ENCODE measurements at places on chromosomes 16 and 17.

DNA sequence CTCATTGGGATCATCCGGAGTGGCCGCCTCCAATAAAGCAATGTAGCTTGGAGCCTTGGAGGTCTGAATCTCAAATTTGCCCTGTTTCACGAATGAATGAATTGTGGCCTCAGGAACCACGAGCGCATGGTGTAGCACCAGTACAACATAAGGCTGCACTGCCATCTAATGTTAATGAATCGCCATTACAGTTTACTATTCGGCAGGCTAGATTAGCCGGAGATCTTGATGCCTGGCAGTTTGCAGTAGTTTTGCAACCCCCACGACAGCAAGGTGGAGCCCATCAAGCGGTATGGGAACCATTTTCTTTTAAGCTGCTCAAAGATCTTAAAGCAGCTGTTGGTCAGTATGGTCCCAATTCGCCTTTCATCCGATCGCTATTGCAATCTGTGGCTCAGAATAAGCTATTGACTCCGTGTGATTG, 18.8 kb downstream of the ALOX15B start:
- DNase-seq, result peak; percentile 92

GRCh38 chr17:16383772-16384287, 2.9 kb downstream of the UBB start:
- DNase-seq, result no peak

DNA sequence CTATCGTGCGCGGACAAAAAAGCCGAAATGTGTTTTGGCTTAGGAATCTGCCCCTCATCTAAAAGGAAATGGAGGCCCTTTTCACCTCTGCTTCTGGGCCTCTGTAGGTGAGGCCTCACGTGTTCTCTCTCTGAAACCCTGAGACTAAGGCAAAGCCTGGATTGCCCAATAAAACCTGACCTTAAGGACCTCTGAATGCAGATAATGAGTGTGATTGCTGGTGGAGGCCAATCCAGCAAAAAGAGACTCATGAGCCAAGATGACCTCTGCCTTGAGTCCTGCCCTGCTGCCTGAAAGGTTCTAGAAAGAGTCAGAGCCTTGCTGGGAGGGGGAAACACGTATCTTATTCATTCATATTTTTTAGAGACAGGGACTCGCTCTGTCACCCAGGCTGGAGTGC, 44.5 kb upstream of the ABR start:
- DNase-seq, result no peak

DNA sequence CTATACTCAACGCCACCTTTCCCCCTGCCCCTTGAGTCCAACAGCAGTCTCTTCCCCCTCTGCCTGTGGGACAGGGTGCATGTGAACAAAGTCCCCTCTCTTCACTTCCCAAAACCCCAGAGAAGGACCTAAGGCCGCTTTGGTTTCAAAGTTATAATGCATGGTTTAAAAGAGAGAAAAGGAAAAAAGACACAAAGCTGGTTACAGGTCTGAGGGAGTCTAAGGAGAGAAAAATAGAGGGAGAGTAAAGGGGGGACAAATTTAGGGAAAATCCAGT, 1.1 kb upstream of the GABARAP start:
- DNase-seq, result no peak

DNA sequence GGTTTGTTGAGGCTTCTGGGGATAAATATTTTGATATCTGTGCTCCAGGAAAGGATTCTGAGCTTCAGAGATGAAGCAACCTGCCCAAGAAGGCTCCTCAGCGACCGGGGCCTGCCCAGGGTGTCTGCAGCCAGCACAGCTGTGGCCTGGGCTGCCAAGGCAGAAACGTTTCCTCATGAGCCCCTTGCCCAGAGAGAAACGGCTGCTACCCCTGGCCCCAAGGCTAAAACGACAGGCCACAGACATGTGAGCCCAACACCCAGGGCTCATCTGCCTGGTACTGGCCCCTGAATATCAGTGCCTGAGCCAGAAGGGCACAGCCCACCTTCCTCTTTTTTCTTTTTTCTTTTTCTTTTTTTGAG, 45.4 kb upstream of the RASD1 start:
- DNase-seq, result no peak

- no peak for DNase-seq
These were observed 3.8 kb downstream of the ARHGDIA start for GRCh38 chr17:81867170-81867990.

DNA sequence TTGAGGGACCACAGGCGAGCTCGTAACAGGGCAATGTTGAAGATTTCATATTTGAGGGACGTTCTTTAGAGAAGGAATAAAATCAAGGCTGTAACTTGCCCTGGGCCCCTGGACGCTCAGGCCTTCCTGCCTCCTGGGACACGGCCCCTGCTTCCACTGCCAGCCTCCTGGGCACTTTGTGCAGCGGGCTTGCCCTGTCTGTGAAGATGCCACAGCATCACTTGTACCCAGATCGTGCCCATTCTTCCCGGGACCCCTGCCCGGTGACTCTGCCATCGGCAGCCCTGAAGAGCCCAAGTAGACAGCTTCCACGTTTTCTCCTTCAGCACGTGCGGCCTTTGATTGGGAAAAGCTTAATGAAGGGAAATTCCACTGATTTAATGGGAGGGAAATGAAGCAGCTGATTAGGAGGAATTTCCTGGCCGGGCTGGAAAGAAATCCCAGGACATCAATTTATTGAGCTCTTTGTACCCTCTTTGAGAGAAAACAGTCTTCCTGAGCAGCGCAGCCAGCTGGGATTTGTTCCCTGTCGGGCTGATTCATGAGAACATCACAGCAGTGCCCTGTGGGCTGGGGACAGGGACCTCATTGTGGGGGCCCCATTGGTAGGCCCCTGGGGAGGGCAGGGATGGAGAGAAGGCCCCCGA, 71.5 kb downstream of the CRISPLD2 start:
- DNase-seq, result no peak

DNA sequence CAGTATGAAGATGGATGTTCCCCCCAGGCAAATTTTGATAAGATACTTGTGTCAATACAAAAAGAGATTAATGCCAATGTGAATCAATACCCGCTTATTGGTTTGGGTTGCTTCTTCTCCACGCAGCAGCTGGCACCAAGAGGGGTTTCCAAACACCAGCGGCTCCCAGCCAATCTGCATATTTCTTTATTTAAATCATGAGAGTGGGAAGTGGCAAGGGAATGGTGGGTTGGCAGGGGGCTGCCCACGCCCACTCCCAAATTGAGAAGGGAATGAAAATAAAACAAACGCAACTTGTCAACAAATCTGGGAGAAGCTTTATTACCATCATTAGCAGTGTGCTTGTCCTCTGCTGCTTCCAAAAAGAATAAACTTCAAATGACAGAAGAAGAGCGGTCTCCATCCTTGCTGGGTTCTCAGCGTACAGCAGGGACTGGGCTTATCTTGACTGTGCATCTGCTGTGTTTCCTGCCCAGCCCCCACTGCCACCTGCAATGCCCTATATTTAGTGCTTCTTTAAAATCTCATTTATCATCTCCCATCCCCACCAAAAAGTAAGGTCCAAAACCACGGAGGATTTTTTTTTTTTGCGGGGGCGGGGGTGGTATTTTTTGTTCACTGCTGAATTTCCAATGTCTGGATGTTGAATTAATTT, 34.9 kb upstream of the C16orf78 start:
- DNase-seq, result no peak

DNA sequence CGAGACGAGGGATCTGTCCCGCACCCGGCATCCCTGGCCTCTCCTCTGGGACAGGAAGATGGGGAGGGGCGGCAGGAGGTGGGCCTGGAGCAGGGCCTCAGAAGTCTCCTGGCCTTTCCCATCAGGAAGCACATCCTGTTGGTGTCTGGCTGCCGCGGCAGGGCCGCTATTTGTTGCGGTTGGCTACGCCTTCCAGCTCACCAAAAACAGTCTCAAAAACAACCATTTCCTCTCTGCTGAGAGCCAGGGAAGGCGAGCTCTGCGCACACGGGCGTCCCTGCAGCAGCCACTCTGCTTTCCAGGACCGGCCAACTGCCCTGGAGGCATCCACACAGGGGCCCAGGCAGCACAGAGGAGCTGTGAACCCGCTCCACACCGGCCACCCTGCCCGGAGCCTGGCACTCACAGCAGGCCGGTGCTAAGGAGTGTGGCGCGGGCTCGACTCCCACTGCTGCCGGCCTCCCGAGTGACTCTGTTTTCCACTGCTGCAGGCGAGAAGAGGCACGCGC, at the start of gene TMEM204:
Gene TMEM204 (plus strand): TSS at position 224 of the 509 bp plus-strand sequence. CDS start 610 bp downstream, outside the sequence.
- no peak for DNase-seq

GRCh38 chr17:28008513-28008912, 34.0 kb upstream of the NLK start:
- DNase-seq, result no peak

DNA sequence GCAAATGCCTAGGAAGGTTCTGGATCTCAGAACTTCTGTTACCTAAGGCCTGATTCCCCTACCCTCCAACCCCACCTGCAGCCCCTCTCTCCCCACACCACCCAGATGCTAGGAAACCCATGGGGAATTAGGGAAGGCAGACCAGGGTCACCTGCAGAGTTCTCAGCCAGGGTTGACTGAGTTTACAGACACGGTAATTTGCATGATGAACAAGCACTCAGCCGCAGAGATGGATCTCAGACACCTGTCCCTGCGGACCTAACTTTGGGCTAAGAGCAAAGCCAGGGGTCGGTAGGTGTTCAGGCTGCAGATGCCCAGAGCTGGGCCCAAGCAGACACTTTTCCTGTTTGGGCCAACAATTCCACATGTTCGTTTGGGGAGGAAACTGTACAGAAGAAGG, 2.9 kb downstream of the ABI3 start:
- no peak for DNase-seq

GRCh38 chr17:33201283-33201682, 91.8 kb downstream of the ASIC2 start:
- DNase-seq, result no peak

DNA sequence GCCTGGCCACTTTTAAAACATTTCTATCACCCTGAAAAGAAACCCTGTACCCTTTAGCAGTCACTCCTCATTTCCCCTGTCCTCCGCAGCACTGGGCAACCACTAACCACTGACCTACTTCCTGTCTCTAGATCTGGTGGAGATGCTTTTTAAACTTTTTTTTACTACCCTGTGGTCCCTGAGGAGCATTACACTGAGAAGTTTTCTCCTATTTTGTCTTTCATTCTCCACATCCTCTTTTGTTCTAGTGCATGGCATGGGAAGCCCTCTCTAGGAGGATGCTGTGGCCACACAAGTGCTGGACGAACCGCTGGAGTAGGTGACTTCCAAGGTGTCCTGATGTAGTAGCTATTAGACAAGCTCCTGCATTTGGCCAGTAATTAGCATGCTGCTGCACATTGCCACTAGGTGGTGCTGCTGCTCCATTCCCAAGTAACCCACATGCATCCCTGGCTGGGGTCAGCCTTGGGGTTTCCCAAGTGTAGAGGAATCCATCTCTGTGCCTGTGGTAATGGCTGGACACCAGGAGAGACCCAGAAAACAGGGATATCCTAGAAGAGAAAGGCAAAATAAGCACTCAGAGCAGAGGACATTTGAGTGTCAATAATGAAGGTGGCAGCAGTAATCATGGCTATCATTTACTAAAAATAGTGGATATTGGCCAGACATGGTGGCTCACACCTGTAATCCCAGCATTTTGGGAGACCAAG, 143.8 kb upstream of the CRHR1 start:
- DNase-seq, result no peak

- peak; percentile 92 for DNase-seq
These were observed 74.0 kb upstream of the GSE1 start for GRCh38 chr16:85539084-85539483.

- no peak for DNase-seq
These were observed 183.5 kb downstream of the XYLT1 start for GRCh38 chr16:17287166-17287800.

GRCh38 chr16:19524356-19524615, 544 bp downstream of the CCP110 start:
- no peak for DNase-seq

DNA sequence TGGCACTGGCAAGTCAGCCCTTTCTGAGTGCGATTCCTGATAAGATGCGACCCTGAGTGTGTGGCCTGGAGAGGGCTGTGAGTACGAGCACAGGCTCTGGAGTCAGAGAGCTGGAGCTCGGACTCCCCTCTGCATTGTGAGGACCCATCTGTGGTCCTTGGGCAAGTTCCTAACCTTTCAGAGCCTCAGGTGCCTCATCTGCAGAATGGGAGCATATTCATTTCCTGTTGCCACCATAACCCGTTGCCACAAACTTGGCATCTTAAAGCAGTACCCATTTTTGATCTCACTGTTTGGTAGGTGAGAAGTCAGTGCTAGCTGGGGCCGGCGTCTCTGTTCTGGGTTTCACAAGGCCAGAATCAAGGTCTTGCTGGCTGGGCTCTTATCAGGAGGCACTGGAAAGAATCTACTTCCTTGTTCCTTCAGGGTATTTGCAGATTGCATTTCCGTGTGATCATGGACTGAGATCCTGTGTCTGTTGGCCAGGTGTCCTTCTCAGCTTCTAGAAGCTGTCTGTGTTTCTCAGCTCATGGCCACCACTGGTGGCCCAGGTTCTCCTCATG, 20.2 kb downstream of the KNOP1 start:
- DNase-seq, result no peak

GRCh38 chr17:18070861-18071340, 16.8 kb upstream of the DRG2 start:
- DNase-seq, result no peak

- no peak for DNase-seq
These were observed 346.6 kb downstream of the SNX29 start for GRCh38 chr16:12323007-12323758.

All from NCI-H748 treated with DMSO at 0.1 percent for 48 hours (cell line).